CD4-positive, alpha-beta T cell treated with Interleukin-4 for 4 hours (primary cell): ENCODE measurements at places on chromosomes 2 and 18.
A peak's percentile ranks its signal among the peaks of the same experiment; 100 is the strongest.

- DNase-seq: no peak
These were observed 121.2 kb downstream of the CCBE1 start for GRCh38 chr18:59575995-59576394.

GRCh38 chr2:26052740-26053139 is 18.9 kb downstream of the RAB10 start:
- no peak for DNase-seq

DNA sequence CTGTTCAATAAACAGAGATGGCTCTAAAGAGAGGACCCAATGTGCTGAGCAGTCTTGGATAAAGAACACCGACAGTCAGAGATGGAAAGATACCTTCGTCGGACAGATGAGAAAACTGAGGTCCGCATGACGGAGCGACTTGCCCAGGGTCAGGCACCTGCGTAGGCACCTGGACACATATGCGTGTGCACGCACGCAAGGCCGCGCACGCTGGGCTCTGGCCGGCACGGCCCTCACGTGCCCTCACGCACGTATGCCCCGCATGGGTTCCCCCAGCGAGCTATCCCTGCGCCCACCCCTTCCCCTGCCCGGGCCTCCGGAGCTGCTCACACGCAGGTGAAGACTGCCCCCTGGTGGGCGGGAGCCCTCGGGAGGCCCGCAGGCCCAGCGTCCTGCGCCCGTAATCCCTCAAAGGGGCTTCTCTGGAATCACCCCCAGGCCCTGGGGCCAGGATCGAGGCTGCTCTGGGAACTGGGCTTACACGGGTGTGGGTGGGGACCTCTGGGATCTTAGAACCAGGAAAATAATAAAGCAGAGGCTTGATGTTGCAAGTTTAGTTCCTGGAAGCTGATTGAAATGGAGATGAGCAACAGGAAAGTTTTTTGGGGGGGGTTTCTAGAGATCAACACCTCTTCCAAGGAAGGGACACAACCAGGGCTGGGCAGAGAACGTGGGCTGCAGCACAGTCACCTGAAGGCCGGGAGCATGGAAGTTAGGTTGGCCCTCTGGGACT is 246.3 kb downstream of the TNS1 start:
- DNase-seq: peak; percentile 33

DNA sequence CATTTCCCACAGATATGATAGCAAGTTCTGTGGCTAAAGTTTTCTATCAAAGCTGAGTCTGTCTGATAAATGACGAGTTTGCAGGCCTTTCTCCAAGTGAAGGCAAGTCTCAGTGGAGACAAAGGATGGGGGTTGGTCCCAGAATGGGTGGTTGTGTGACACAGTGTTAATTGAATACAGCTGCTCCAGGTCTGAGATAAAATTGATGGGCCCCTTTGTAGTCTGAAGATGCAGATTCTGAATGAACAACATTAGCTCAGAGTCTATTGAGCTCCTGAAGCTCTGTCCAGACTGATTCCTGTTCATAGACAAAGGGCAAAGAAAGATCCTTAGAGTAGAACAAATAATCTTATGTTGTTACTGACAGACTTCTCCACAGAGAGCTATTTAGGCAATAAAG is 296.9 kb upstream of the CYRIA start:
- DNase-seq: no peak

DNA sequence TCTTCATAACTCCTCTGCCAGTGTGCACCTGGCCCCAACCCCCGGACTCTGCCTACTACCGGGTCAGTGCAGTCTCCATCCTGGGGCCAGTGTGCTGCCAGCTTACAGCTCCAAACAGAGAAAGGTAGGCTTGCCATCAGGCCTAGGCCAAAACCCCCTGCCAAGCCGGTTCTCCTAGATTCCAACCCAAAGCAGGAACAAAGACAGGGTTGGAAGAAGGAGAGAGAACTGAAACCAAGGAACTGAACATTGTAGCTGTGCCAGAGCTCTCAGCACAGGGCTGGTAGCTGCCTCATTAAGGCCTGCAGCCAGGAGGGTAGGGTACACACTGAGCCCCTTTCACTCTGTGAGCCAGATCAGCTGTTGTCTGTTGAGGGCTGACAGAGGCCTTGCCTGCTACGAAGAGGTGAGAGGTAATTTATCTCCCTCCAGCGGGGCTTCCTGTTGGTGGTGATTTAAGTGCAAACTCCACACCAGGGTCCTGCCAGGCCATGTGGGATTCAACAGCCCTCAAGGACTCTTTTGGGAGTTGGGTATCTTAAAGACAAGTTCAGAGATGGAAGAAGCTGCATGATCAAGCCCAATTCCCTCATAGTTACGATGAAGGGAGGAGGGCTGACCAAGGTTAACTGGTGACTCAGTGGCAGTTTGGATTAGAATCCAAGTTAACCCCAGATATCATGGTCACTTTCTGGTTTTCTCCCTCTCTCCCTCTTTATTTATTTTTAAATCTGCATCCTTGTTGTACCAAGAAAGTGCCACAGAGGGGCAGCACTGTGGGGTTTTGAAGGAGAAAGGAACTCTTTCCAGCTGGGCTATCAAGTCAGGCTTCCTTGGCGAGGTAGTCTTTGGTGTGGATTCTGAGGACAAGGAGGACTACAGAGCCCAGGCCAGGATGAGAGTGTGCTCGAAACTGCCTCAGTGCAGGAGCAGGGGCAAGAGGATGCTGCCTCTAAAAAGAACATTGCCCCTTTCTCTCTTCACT is 48.1 kb downstream of the CYRIA start:
- no peak for DNase-seq

GRCh38 chr2:32715391-32715841 is 87.6 kb downstream of the TTC27 start:
- no peak for DNase-seq

GRCh38 chr2:164052006-164052405 is 316.2 kb upstream of the FIGN start:
- DNase-seq: no peak

- no peak for DNase-seq
These were observed 68.4 kb downstream of the EML6 start for GRCh38 chr2:54791831-54792230.

DNA sequence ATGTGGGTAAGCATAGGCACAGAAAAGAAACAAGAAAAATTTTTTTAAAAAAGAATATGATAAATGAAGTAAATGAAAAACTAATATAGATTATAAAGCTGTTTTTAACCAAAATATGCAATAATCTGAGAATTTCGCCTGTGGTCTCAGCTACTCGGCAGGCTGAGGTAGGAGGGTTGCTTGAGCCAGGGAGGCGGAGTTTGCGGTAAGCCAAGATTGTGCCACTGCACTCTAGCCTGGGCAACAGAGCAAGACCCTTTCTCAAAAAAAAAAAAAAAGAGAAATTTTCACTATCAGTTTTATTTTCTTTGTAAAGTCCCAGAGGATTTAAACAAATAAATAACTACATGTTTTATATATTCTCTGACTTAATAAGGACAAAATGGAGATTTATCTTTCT is 47.3 kb downstream of the DHX57 start:
- DNase-seq: no peak

DNA sequence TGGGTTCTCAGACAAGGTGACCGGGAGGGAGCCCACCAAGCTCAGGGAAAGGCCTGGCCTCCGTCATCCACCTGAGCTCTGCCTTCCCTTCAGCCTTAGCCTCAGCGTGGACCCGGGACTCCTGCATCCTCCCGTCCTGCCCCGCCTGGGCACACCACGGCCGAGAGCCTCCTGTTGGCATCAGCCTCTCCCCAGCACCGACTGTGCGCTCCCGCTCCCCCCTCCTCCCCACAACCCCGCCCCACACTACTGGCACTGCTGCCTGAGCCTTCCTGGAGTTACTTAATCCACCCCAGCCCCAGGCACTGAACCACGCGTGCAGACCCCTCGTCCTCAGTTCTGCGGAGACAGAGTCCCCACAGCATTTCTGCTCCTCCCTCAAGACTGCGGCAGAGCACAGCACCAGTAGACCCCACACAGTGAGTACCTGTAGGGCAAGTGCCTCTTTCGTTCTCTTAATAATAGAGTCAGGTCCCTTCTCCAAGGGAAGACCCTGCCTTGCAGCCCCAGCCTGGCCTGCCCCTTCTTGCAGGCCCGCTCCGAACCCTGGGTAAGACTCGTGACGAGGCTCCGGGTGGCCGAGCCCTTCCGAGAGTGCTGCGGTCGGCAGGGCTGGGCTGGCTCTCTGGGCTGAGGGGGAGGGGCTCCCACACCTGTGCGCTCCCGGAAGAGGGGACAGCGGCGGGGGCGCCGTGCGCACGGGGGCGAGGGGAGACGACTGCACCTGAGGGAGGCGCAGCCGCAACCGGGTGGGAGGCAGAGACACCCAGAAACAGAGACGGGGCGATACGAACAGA is at the start of gene AMER3:
TSS of gene AMER3 (plus strand) at position 285 of the 797 bp plus-strand sequence. CDS start 6,533 bp downstream, outside the sequence.
- DNase-seq: no peak

DNA sequence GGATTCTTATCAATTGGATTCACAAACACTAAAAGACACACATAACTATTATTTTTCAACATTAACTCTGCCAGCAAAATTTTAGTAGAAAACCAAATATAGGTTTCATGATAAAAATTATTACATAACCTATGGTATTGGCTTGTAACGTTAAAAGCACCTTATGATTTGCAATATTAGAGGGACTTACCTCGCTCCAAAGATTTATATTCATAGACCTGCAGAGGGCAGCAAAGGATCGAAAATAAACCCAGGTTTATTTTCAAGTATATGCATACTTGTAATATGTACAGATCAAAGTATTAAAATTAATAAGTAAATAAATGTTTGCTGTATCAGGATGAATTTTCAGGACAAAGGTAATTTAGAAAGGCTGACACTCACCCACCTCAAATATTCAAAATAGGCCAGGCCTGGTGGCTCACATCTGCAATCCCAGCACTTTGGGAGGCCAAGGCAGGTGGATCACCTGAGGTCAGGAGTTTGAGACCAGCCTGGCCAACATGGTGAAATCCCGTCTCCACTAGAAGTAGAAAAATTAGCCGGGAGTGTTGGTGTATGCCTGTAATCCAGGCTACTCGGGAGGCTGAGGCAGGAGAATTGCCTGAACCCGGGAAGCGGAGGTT is 45.3 kb downstream of the LRPPRC start:
- DNase-seq: peak; percentile 59

GRCh38 chr2:151808258-151809072 is 19.8 kb downstream of the ARL5A start:
- DNase-seq: peak; percentile 55

GRCh38 chr2:79585701-79586433 is 73.0 kb downstream of the CTNNA2 start:
- DNase-seq: no peak

DNA sequence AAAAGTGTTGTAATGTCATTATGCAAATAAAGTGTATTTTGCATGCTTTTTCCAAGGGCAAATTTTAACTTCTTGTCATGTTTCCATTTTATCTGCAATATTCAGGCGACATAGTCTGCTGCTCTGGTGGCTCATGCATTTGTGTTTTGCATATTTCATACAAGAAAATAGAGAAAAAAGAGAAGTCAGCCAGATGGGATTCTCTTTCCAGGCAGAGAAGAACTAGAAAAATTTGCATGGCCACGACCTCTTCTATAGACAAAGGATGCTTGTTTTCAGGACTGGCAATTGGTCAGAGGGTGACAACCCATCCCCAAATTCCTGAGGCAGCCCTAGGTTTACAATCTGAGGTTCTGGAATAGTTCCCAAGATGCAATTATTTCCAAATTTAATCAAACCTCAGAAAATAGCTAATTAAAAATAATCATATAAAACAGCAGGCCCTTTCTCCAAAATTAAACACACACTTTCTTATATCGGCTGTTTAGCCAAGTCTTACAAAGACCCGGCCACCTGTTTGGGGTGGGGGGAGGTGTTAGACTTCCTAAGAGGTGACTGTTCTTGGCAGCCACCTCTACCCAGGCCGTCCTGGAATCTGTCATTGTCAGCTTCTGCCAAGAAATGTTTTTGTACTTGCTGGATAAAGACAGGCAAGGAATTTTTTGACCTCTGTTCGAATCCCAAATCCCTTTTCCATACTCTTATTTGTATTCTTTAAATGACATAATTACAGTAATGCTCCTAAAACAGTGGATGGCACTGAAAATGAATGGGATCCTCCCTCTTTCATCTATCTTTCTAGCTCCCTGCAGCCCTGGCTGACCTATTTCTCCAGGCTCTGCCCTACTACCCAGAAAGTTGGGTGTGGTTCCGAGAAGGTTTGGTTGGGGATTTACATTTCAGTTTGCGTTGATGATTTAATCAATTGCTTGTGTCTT is 20.8 kb upstream of the SOS1 start:
- peak; percentile 73 for DNase-seq

DNA sequence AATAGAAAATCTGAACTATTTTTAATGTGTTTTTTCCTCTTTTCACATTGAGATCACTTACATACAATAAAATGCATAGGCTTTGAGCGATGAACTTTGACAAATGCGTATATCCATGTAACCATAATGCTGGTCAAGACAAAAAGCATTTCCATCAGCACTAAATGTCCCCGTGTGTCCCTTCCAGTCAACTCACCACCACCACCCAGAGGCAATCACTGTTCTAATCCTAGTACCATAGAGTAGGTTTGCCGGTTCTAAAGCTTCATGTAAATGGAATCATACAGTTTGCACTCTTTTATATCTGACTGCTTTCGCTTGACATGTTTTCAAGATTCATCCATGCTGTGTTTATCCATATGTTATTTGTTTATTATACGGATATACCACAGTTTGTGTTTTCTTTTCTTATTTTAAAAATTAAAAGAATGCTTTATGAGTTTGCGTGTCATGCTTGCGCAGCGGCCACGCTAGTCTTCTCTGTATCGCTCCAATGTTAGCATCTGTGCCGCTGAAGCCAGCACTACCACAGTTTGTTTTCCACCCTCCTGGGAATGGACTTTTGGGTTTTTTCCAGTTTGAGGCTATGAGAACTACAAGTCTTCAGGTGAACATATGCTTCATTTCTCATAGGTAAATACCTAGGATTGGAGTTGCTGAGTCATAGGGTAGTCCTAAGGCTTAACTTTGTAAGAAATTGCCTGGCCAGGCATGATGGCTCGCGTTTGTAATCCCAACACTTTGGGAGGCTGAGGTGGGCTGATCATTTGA is 197.5 kb upstream of the CHAC2 start:
- DNase-seq: no peak

GRCh38 chr2:204051984-204052556 is 115.5 kb downstream of the ICOS start:
- no peak for DNase-seq

- no peak for DNase-seq
These were observed 33.2 kb upstream of the GRHL1 start for GRCh38 chr2:9918275-9918674.

- no peak for DNase-seq
These were observed 339.2 kb downstream of the ARHGAP15 start for GRCh38 chr2:143468341-143468888.

- no peak for DNase-seq
These were observed 71.0 kb downstream of the HS1BP3 start for GRCh38 chr2:20579866-20580265.
